ENCODE measurements at places on chromosomes 2 and 18.

DNA sequence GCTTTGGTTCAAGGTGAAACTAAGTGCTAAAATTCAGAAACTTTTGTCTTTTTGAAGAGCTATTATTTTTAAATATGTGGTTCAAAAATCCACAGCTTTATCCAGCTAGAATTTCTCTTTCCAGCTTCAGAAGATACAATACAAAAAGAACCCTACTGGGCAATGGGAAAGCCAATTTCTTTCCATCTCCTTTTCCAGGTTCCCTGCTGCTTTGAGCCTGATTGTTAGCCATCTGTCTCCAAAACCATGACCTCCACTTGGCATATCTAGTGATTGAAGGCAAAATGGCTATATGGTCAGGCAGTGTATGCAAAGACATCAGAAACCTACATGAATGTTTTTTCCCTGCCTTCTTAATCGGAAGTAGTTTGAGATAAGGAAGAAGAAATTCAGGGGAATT is 134.1 kb downstream of the KCNH7 start:
- DNase-seq = no peak

- DNase-seq = no peak
Measured at GRCh38 chr2:234271338-234271737, 220.8 kb downstream of the SPP2 start.

DNA sequence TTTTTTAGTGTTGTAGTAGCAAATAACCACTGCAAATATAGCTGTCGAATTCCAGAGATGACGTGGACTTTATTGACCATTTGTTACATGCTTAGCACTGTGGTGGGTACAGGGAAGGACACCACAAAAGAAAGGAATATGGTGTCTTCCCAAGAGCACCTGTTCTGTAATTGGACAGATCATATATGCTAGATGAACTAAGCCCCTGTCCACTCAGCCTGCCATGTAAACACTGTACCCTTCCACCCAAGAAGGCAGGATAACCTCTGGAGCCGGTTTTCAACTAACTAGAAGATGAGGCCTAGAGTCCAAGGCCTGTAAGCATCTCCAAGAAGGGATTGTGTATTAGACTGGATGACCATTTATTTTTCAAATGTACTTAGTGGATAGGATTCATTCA is 44.1 kb downstream of the COX7A2L start:
- DNase-seq = no peak

DNA sequence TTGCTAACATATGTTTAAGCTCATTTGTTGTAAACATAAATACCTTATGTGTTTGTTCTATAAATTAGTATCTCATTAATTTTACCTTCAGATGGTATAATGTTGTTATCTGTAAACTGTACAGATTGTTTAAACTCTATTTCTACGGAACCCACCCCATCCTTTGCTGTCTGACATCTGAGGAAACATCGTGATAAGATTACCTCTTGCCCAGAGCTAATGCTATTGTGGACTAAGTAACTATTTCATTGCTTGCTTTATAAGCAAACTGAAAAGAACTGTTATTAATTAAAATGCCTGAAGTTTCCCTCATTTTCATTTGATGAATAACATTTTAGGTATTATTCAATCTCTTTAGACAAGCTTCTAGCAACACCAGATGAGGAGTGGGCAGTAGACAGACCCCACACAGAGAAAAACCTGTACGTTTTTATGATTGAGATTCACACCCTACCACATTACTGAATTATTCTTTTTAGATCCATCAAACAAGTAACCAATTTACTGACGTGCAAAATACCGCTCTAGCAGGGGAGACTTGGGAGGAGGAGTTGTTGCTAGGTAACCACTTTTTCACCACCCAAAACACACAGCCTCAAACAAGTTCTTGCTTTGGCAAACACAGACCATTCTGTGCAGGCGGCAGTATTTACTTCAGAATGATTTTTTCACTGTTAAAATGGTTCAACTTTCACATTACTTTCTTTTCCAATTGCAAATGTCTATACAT is 1.9 kb upstream of the SYT4 start:
- peak; percentile 22 for DNase-seq

GRCh38 chr2:100707016-100707947 is 112.7 kb upstream of the NPAS2 start:
- DNase-seq = no peak

Measured in GM12865 (cell line).